ENCODE measurements at places on chromosomes 5 and 9. TPM values are rescaled to one million over a fixed set of nuclear protein-coding genes. Genes with fewer than 3 reads are reported as not detected.

Gene NXNL2
- polyA plus RNA-seq: 0.22 TPM

Gene ERMP1
- 2.7 TPM for polyA plus RNA-seq

Gene CTXN3
- polyA plus RNA-seq: not detected

Gene PHF2
- 23.1 TPM for polyA plus RNA-seq

Gene SARDH
- polyA plus RNA-seq: 1.5 TPM

Gene KIAA1191
- 26.3 TPM for polyA plus RNA-seq

Gene CYSRT1
- polyA plus RNA-seq: 0.64 TPM

Gene EDIL3
- 2.0 TPM for polyA plus RNA-seq

Gene GAPT
- polyA plus RNA-seq: 41.7 TPM

Gene FOXD4L5
- polyA plus RNA-seq: not detected

Gene PCDHA1
- polyA plus RNA-seq: 0.05 TPM

Gene ZNF366
- 2.3 TPM for polyA plus RNA-seq

Gene RGS7BP
- polyA plus RNA-seq: 0.11 TPM

Gene PCSK5
- polyA plus RNA-seq: 0.70 TPM

Gene SHLD3
- 3.3 TPM for polyA plus RNA-seq

Gene TLX3
- polyA plus RNA-seq: not detected

Gene POU4F3
- polyA plus RNA-seq: 0.03 TPM

Data from spleen (tissue), 13 donors.